CD4-positive, alpha-beta memory T cell (primary cell): ENCODE measurements at places on chromosomes 5 and 9. TPM values are rescaled to one million over a fixed set of nuclear protein-coding genes. Genes with fewer than 3 reads are reported as not detected.

IL5 gene
- total RNA-seq, result not detected

TMEM250 gene
- 55.8 TPM for total RNA-seq

IFNK gene
- total RNA-seq, result not detected

AFAP1L1 gene
- total RNA-seq, result not detected

CAMK4 gene
- 257 TPM for total RNA-seq

OSMR gene
- total RNA-seq, result not detected

EGFLAM gene
- not detected for total RNA-seq

C9orf43 gene
- 0.87 TPM for total RNA-seq

BRIX1 gene
- total RNA-seq, result 30.9 TPM

FSTL4 gene
- total RNA-seq, result not detected

AQP7 gene
- not detected for total RNA-seq

SGCD gene
- not detected for total RNA-seq

F12 gene
- not detected for total RNA-seq

PPP6C gene
- total RNA-seq, result 49.2 TPM

IL13 gene
- not detected for total RNA-seq

LRRTM2 gene
- total RNA-seq, result not detected

NR5A1 gene
- not detected for total RNA-seq

SLC24A2 gene
- total RNA-seq, result not detected

MYOZ3 gene
- total RNA-seq, result not detected

ANKRD18A gene
- 14.3 TPM for total RNA-seq
